ENCODE measurements at places on chromosomes 7 and 10.

GRCh38 chr7:28469562-28469961 is 57.2 kb downstream of the CREB5 start:
- DNase-seq, result no peak

- DNase-seq, result no peak
Observed at GRCh38 chr7:103307503-103308231, 10.4 kb downstream of the PMPCB start.

DNA sequence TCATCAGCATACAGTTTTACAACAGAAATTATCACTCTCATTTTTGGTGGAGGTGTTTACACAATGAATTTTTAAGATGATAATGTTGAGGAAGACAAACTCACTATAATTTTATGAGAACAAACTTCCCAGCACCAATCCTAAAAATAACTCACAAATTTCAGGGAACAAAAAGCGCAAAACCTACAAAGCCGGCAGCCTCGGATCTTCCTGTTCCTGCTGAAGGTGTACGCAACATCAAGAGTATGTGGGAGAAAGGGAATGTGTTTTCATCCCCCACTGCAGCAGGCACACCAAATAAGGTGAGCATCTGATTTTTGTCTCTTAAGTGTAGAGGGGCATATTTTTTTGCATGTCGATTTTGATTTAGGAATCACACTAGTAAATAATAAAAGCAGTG is 26.5 kb upstream of the AGBL3 start:
- no peak for DNase-seq

DNA sequence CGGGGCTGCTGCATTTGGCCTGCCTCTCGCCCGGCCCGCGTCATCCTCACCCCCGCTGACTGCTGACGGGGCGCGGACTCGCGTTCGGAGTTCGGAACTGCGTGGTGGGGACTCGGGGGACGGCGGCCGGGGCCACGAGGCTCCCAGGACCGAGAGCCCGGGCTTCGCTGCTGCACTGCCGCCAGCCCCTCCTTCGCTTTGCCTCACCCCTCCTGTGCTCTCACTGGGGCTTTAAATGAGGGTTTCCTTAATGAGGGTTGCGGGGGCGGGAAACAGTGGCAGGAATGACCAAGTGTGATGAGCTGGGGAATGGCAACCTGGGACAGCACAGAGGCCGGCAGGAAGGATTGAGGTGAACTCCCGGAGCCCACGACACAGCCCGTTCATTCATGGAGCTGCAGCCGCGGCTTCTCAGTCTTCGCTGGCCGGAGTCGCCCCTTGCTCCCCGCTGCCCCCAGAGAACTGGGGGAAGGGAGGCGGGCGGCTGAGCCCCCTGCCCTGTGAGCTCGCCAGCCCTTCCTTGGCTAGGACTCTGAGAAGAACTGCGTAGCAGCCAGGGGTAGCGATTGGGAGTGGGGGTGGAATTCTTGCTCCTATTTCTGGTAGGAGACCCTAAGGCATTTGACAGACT is 1.5 kb upstream of the LRRC4 start:
- DNase-seq, result no peak

DNA sequence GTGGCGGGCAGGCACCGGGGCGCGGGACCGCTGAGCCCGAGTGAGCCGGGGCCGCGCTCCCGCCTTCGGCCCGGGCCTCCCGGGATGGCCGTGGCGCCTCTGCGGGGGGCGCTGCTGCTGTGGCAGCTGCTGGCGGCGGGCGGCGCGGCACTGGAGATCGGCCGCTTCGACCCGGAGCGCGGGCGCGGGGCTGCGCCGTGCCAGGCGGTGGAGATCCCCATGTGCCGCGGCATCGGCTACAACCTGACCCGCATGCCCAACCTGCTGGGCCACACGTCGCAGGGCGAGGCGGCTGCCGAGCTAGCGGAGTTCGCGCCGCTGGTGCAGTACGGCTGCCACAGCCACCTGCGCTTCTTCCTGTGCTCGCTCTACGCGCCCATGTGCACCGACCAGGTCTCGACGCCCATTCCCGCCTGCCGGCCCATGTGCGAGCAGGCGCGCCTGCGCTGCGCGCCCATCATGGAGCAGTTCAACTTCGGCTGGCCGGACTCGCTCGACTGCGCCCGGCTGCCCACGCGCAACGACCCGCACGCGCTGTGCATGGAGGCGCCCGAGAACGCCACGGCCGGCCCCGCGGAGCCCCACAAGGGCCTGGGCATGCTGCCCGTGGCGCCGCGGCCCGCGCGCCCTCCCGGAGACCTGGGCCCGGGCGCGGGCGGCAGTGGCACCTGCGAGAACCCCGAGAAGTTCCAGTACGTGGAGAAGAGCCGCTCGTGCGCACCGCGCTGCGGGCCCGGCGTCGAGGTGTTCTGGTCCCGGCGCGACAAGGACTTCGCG is 534 bp downstream of the FZD9 start:
- DNase-seq, result no peak

DNA sequence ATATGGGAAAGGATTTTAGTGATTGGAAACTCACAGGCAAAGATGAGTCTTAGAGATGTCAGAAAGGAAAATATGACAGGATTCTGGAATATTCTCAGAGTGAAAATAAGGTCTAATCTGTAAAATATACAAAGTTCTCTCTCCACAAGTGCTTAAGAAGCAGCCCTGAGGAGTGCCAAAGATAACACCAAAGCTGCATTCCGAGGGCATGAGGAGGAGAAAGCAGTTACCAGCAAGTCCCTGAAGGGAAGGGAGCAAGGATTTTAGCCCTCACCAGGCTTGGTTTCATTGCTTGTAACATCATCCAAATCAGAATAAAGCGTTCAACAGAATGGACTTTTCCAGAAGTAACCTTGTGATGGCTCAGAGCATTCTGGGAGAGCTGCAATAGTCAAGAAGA is 31.4 kb upstream of the DLX6 start:
- DNase-seq, result no peak

GRCh38 chr10:131961777-131962662 is 19.7 kb downstream of the BNIP3 start:
- no peak for DNase-seq

DNA sequence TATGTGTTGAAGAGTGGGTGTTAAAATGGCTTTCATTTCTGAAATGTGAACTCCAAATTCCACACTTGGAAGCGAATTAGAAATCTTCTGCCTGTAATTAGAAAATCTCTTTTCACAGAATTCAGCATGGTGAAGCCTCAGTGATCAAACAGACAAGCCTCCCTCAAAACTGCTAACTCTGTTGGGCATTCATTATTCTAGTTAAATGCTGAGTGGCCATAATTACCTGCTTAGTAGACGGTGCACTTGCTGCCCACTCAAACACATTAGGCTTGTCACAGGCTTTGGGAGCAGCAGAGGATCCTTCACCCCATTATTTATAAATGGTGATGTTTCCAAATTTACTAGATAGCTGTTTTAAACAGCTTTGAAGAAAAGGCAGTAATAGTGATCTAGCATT is 177.2 kb upstream of the PCLO start:
- no peak for DNase-seq

- no peak for DNase-seq
Observed at GRCh38 chr7:1812509-1813393, 142.7 kb downstream of the ELFN1 start.

Measured in stimulated activated CD4-positive, alpha-beta T cell treated with anti-CD3 and anti-CD28 coated beads, Interleukin-2, amount 100 ng/mL, for 48 hours (primary cell).